Immature natural killer cell (primary cell): ENCODE measurements at places on chromosomes 7 and 10. TPM values are rescaled to one million over a fixed set of nuclear protein-coding genes. Genes with fewer than 3 reads are reported as not detected.

Gene GBX1
- polyA plus RNA-seq = not detected

Gene TMEM236
- not detected for polyA plus RNA-seq

Gene TUBAL3
- polyA plus RNA-seq = not detected

Gene FGL2
- 37.9 TPM for polyA plus RNA-seq

Gene TAS2R41
- polyA plus RNA-seq = not detected

DNA sequence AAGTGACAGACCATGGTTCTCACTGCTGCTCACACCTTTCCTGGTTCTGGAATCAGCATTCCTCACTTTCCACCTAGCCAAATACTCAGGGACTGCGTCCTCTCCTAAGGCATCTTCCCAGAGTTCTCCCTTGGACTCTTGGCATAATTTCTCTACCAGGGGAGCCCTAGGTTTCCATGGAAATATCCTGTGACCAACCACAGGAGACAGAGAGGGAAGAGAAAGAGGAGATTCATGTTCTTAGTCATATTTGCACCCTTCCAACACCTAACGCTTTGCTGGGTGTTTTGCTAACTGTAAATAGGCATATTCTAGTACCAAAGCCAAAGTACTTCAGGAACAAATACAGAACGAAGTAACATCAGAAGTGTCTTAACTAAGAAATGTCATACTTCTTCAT is 28.6 kb downstream of the DENND11 start:
- DNase-seq = no peak
- no peak overlapping the region for H3K4me3 ChIP-seq
- no peaks in the 10 kb centered on the region for H3K36me3 ChIP-seq
- H3K27ac ChIP-seq = no peak overlapping the region
- peaks cover 2% of the 10 kb centered on the region for H3K4me1 ChIP-seq

GRCh38 chr10:6146013-6146785 is 56.5 kb upstream of the PFKFB3 start:
- H3K36me3 ChIP-seq = no peaks in the 10 kb centered on the region
- DNase-seq = no peak
- H3K27ac ChIP-seq = peak overlapping the region; percentile 64
- H3K27me3 ChIP-seq = no peaks in the 10 kb centered on the region
- H3K4me3 ChIP-seq = peak overlapping the region; percentile 60
- peaks cover 45% of the 10 kb centered on the region for H3K4me1 ChIP-seq

GRCh38 chr7:87345962-87346371 is 503 bp downstream of the CROT start:
- peaks cover 21% of the 10 kb centered on the region for H3K36me3 ChIP-seq
- H3K27me3 ChIP-seq = no peaks in the 10 kb centered on the region
- peak overlapping the region; percentile 95 for H3K27ac ChIP-seq
- H3K4me1 ChIP-seq = peaks cover 37% of the 10 kb centered on the region
- DNase-seq = no peak
- peak overlapping the region; percentile 95 for H3K4me3 ChIP-seq

- DNase-seq = no peak
- H3K4me1 ChIP-seq = no peaks in the 10 kb centered on the region
- no peaks in the 10 kb centered on the region for H3K36me3 ChIP-seq
- no peaks in the 10 kb centered on the region for H3K27me3 ChIP-seq
Observed at GRCh38 chr10:24360282-24361127, 151.6 kb downstream of the KIAA1217 start.

DNA sequence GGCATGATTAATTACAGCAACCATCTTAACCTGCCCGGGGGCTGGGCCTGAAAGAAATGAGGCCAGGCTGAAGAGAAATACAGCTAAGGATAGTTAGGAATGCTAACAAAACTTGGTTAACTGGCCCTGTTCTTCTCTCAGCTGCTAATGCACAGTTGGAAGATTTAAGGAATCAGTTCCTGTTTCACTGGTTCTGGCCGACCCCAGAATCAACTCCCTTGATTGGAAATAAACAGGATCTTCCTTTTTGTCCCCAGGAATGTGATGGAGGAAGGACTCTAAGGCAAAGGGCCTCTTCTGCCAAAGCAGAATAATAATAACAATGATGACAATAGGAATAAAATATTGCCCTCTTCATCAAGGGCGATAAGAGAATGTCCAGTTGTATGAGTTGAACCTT is 3.5 kb upstream of the LRMDA start:
- peaks cover 11% of the 10 kb centered on the region for H3K4me1 ChIP-seq
- DNase-seq = no peak
- H3K4me3 ChIP-seq = no peak overlapping the region
- no peaks in the 10 kb centered on the region for H3K36me3 ChIP-seq

DNA sequence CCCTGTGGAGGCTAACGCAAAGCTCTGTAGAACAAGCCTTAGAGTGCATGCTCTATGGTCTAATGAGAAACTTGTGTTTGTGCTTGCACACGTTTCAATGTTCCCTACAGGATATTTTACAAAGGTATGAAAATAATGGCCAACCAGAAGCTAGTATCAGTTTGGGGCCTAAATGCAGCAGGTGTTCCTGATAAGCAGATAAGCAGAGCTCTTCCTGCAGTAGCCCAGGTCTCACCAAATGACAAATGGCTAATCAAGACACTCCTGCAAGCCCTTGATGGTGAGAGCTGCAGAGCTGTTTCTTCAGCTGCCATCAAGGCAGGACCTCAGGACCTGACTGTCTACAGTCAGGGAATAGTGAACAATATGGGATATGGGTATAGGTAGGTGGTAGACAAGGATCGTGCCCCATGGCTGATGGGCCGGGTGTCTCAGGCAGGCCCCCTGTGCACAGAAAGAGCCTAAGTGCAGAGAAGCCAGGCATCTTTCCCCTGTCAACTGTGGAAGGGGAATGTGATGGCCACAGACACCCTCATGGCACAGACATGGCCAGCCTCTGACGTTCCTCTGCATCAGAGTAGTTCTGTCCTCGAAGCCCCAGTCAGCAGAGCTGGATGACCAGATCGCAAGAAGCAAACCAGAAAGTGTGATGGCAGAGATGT is 23.2 kb upstream of the RASSF4 start:
- H3K4me3 ChIP-seq = no peak overlapping the region
- H3K27ac ChIP-seq = peak overlapping the region; percentile 43

GRCh38 chr7:49229246-49229645 is 304.9 kb downstream of the CDC14C start:
- no peaks in the 10 kb centered on the region for H3K36me3 ChIP-seq
- H3K4me3 ChIP-seq = no peak overlapping the region
- no peaks in the 10 kb centered on the region for H3K4me1 ChIP-seq

DNA sequence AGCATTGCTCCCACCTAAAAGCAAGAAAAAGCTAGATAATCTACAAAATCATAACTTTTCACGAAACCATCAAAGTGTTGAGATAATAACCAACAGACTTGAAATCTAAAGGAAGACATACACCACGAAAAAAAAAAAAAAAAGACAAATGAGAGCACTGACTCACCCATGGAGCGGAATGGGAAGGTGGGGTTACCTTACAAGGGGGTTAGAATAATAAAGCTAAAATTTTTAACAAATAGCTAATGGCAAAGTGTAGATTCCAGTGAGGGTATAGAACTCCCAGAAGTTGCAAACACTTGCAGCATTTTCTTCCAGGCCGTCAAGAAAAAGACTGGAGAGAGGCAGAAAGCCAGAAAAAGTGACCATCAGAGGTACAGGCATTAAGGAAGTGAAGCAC is 27.2 kb downstream of the IPMK start:
- H3K27ac ChIP-seq = no peak overlapping the region
- no peak for DNase-seq
- no peak overlapping the region for H3K4me3 ChIP-seq
- H3K27me3 ChIP-seq = no peaks in the 10 kb centered on the region
- peaks cover 21% of the 10 kb centered on the region for H3K4me1 ChIP-seq
